ENCODE measurements at places on chromosomes 3 and 15.
A peak's percentile ranks its signal among the peaks of the same experiment; 100 is the strongest.

DNA sequence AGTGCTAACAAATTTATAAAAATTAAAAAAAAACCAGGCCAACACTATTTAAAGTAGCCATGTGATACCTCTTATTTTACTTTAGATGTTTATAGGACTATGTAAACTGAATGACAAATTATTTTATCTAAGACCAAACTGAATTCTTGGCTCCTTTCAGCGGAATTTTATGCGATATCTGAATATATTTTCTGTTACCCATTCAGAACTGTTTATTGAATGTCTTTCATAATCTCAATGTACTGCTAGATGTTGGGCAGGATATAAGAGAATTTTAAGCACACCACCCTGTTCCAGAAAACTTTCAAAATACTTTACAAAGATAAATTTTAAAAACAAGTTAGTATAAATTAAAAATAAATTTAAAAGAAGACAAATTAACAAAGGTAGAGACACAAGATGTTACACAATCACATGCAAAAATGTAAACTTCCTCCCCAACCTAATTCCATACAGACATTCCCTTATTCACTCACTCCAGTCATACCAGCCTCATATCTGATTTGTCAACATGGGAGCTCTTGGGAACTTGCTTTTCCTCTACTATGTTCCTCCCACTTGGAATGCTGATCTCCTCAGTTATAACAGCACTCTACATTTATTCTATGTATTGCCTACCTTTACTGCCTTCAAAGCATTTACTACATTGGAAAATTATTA is 154.6 kb upstream of the MBNL1 start:
- DNase-seq, result no peak

DNA sequence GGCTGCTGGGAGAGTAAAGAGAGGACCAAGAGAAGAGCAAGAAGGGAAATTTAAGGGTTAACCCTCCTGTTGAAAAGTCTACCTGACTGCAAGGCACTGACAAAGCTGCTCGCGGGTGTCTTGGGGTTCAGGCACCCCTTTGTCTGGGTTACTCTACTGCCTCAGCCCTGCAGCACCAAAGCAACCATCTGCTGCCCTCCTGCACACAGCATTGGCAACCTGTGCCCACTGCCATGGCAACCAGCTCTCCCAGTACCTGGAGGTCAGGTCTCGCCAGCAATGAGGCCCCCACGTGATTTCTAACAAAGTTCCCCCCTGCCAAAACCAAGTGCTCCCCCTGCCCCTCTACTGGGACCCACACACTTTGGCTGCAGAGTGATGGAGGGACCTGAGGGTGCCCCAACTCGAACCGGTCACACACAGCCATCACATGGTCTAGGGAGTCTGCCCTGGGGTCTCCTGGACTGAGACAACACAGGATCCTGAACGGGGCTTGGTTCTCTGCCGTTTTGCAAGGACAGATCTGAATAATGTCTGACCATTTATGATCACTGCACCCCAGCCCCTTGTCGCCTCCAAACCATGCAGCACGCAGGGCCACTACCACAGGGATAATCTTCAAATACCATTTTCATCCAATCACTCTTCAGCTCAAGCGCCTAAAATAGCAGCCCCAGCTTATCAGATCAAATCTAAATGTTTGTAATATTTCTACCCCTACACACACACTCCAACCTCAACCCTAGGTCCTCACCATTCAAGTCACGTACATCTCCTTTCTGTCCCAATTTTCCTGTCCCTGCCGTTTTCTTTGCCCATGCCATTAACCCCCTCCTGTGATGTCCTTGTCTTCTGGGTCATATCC is 50.7 kb downstream of the ADCY5 start:
- DNase-seq, result no peak

- no peak for DNase-seq
Observed at GRCh38 chr3:69448877-69449276, 63.0 kb upstream of the FRMD4B start.

- DNase-seq, result no peak
Observed at GRCh38 chr15:64161688-64162477, 939 bp downstream of the PPIB start.

GRCh38 chr15:66169023-66169422 is 84.5 kb downstream of the MEGF11 start:
- no peak for DNase-seq

DNA sequence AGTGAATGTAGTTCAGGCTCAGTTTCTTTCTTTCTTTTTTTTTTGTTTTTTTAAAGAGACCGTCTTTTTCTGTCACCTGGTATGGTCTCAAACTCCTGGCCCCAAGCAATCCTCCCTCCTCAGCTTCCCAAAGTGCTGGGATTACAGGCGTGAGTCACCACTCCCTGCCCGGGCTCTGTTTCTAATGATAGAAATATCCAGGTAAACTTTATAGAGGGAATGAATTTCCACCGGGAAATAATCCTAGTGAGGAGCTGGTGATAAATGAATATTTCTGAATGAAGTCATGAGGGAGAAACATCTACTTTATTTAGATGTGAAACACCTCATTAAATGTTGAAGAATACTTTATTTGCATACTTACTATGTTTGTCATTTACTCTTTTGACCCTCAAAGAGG is 7.2 kb downstream of the RNF13 start:
- no peak for DNase-seq

GRCh38 chr3:32460031-32460749 is 42.5 kb downstream of the CMTM6 start:
- DNase-seq, result peak; percentile 30
